ENCODE measurements at places on chromosomes 1 and 21.

GRCh38 chr1:7109901-7110300 is 324.6 kb downstream of the CAMTA1 start:
- DNase-seq = no peak

- no peak for DNase-seq
These were observed 54.0 kb upstream of the ATP5PO start for GRCh38 chr21:33969581-33969980.

DNA sequence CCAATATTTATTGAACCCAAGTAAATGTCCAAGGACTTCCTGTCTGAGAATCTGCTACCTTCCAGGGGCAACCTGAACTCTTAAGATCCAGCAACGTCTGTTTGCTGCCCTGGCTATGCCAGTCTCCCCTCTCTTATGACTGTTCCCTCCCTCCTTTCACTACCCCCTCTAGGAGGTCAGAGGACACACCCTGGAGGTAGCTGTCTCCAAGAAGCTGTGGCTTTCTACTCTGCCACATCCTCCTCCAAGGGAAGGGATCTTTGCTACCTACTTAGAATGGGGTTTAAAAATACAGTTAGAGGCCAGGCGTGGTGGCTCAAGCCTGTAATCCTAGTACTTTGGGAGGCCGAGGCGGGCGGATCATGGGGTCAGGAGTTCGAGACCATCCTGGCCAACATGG is 3.6 kb upstream of the SMPDL3B start:
- DNase-seq = no peak

GRCh38 chr1:190277107-190277506 is 200.6 kb downstream of the BRINP3 start:
- DNase-seq = no peak

DNA sequence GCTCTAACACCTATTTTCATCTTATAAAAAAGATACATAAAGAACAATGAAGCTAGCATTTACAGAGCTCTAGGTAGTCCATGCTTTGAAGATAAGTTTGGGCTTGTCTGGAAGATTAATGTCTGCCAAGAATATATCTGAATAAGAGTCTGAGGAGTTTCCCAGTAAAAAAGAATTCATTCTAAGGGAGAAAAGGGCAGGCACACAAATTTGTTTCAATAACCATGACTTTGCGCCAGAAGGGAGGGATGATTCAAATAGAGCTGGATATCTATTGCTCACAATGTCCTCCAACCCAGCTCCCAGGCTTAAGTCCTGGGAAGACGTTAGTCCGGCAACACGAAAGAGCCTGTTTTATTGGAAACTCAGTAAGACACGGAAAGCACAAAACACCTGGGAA is 9.7 kb upstream of the TTLL7 start:
- no peak for DNase-seq

- no peak for DNase-seq
These were observed 26.4 kb downstream of the MEGF6 start for GRCh38 chr1:3584915-3585314.

- no peak for DNase-seq
These were observed 275.7 kb downstream of the PBX1 start for GRCh38 chr1:164834641-164835040.

Measured in ACHN (cell line).